HS-5 (cell line): ENCODE measurements at places on chromosomes 12 and 14.

DNA sequence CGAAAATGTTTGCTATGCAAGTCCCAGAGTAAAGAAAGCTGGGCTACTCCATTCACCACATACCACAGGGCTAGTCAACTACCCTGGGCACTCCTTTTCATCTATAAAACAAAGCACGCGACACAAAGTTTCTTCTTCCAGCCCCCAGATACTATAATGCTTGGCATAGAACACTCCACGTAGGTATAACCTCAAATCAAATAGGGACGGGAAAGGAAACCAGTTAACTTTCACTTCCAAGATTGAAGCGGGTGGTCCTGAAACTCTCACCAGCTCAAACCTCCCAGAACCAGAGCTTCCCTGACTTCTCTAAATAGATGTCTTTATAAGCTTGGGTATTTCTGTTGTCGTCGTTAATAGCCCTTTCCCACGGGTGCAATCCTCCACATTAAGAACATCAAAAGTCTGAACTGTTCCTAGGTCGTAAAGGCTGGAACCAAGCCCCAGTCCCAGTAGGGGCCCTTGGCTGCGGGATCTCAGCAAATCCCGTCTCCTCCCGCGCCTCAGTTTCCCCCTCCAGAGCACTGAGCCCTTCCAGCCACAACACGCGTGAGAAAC, 647 bp downstream of the LGMN start:
- no peak for DNase-seq

GRCh38 chr14:77961847-77962580, 162.1 kb downstream of the ADCK1 start:
- DNase-seq = no peak

GRCh38 chr12:19191089-19191488, 61.6 kb downstream of the PLEKHA5 start:
- no peak for DNase-seq

DNA sequence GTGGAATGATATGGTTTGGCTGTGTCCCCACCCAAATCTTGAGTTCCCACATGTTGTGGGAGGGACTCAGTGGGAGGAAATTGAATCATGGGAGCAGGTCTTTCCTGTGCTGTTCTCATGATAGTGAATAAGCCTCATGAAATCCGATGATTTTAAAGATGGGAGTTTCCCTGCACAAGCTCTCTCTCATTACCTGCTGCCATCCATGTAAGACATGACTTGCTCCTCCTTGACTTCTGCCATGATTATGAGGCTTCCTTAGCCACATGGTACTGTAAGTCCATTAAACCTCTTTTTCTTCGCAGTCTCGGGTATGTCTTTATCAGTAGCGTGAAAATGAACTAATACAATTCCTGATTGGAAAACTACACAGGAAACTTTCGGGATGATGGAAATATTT, 100.5 kb downstream of the TSHR start:
- no peak for DNase-seq

GRCh38 chr12:95600567-95600966, 49.3 kb upstream of the USP44 start:
- no peak for DNase-seq

GRCh38 chr12:70736351-70737133, 99.3 kb upstream of the PTPRB start:
- no peak for DNase-seq

DNA sequence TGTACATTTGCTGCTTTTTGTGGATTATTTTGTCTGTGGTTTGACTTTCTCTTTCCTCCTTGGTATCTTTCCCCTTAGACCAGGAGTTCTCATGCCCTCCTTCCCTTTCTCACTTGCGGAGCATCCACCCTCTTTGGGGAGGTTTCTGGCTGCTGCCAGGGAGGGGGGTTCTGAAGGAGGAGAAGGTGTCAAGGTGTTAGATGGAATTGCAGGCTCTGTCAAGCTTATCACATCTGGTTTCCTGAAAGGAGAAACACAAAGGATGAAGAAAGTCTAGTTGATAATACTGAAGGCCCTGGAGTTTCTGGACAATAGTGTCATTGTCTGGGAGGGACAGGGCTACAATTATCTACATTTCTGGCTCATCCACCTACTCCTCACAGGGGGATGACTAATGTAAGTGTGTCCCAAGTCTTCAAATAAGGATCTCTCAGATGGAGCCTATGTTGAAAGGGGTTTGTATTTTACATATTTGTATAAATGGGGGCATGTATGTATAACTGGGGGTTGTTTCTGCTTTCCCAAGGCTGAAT, 217.3 kb upstream of the CCDC196 start:
- no peak for DNase-seq

GRCh38 chr14:84446250-84446649, 1083.7 kb upstream of the FLRT2 start:
- DNase-seq = no peak

DNA sequence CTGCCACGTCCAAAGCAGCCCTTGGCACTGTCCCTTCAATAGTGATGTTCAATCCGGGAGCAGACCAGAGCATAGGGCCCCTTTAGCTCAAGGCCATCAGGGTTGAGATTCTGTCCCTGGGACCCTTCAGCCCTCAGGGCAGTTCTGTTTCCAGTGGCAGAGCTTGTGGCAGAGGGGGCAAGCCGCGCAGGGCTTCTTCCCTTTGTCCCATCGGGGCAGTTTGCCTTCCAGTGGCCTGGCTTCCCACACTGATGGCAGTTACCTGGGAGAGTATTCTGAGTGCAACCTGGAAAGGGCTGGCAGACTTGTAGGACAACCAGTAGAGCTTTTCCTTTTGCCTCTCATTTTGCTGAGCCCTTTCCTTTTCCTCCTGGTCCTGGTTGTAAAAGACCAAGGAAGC, 43.7 kb upstream of the RNU6-8 start:
- DNase-seq = no peak
